Activated naive CD4-positive, alpha-beta T cell treated with anti-CD3 and anti-CD28 coated beads, Interleukin-2, amount 50 U/mL, for 16 hours (primary cell): ENCODE measurements at places on chromosomes 7 and 10.
A peak's percentile ranks its signal among the peaks of the same experiment; 100 is the strongest.

GRCh38 chr10:23439452-23439960 lies 631 bp downstream of the OTUD1 start:
- DNase-seq: no peak

DNA sequence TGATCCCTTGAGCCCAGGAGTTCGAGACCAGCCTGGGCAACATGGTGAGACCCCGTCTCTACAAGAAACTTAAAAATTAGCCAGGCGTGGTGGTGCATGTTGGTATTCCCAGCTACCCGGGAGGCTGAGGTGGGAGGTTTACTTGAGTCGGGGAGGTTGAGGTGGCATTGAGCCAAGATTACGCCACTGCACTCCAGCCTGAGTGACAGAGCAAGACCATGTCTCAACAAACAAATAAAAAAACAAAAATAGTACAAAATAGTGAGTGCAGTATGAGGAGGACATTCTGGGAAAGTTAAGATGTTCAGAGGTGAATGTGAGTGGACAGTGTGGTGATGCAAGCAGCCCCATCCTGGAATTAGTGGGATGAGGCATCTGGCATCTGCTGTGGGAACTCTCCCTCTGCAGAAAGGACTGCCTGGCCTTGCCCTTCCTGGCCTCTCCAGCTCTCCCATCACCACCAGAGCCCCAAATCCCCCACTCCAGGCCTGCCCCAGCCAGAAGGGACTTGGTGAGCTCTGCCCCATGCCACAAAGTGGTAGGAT lies 96.6 kb upstream of the PARD3 start:
- DNase-seq: no peak

DNA sequence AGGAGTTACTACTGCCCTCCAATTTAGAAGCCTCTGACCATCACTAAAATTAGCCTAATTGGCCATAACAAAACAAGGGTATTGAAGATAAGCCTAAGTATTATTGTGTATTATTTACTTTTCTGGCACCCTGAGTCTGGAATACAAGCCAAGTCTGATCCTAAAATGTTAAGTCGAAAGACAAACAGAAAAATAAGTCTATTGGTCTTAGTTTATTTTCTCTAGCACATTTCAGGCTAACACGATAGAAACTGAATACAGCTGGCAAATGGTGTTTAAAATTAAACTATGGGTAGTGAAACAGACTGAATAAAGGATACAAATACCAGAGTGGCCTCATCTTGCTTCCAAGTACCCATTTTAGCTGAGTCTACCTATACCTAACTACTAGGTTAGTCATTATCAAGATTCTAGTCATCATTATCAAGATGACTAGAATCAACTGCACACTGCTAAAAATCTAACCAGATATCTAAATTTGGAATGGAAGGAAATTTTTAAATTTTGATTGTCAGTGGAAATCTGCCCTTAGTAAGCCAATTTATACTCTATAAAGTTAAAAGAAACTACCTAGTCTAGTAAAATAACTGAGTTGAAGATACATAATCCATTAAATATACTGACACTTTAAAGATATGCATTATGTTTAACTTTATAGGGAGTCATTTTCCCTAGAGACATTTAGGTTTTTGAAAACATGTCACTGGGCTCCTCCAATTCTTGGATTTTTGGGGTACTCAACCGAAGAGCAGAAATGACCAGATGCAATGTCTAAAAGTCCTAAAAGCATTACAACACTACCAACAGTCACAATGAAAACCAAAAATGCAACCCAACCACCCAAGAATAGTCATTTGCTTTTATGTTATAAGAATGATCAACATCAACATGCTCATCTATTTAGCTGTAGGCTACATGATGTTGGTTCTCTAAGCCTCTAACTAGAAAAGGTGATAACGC lies 80.9 kb downstream of the NT5C2 start:
- no peak for DNase-seq

DNA sequence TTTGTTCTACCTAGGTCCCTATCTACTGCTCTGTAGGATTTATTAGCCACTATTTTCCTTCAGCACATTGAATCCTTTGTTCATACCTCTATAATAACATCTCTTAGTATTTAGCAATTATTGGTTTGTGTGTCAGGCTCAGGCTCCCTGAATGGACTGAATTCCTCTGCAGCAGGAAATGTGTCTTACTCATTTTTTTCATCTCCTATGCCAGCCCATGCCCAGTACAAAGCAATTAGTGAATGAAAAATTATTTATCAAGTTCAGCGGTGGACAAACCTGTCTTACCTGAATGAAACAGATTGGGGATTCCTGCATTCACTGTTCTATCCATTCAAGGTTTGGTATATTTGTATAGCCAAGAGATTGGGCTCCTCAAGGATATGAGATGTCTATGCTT lies 53.7 kb downstream of the C1GALT1 start:
- no peak for DNase-seq

DNA sequence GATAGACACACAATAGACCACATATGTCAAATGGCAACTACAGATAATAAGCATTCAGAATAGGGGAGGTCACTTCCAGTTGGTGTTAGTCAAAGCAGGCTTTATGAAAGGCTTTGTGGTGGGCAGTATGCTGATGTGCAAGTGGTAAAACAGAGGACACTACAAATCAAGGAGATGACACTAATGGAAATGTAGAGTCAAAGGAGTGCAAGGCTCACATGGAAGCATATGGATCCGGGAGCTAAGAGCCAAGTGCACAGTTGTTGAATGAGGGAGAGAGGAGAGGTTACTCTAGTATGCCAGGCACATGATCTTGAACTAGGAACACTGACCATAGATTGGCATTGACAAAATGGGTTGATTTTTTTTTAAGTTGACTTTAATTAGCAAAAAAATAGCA lies 62.7 kb downstream of the GRM3 start:
- DNase-seq: no peak

DNA sequence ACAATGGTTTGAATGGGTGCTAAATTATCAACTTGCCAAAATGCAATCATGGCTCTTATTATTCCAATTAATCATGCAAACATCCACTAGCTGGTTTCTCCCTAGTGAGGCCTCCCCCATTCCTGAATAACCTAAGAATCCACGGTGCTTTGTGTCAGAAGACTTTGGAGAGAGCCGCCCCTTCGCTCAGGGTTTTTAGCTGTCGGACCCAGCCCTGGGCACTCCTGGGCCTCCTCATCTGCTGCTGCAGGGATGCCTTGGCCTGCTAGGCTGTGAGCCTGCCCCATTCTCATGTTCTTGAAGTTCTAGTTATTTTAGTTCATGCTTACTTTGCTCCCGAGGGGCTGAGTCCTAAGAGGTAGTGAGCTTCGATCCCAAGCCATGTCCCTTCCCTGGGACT lies 34.1 kb upstream of the SFRP5 start:
- DNase-seq: no peak

GRCh38 chr7:41925946-41926345 lies 223.1 kb upstream of the INHBA start:
- no peak for DNase-seq

DNA sequence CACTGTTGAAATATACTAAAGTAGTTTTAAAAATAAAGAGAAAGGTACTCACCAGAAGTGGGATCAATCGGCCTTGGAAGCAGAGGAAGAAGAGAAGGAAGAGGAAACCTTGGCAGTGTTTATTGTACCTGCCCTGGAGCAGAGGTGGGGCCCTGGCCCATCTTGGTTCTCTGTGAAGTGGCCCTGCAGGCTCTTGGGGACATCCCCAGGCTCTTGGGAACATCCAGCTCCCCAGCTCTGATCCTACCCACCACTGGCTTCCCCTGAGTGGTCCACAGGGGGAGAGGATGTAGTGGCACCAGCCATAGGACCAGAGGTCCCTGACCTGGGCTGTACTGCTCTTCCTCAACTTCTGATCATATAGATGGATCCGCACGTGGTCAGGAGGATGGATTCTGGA lies 22.3 kb upstream of the RET start:
- DNase-seq: no peak

DNA sequence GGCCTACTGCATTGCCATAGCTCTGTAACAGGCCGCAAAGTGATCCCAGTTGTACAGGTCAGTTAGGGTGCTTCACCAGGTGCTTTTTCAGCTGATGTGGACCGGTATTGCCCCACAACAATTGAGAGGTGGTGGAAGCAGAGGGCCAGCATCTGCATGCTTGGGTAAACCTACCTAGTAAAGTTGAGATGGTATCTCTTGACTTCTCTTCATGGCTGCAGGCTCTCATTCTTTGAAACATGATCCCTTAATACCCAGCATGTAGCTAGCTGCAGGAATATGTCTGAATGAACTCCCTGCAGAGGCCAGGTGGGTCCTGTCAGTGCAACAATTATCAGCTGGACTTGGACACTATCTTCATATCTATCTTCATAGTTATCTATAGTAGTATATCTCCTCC lies 60.7 kb upstream of the CCDC6 start:
- no peak for DNase-seq

DNA sequence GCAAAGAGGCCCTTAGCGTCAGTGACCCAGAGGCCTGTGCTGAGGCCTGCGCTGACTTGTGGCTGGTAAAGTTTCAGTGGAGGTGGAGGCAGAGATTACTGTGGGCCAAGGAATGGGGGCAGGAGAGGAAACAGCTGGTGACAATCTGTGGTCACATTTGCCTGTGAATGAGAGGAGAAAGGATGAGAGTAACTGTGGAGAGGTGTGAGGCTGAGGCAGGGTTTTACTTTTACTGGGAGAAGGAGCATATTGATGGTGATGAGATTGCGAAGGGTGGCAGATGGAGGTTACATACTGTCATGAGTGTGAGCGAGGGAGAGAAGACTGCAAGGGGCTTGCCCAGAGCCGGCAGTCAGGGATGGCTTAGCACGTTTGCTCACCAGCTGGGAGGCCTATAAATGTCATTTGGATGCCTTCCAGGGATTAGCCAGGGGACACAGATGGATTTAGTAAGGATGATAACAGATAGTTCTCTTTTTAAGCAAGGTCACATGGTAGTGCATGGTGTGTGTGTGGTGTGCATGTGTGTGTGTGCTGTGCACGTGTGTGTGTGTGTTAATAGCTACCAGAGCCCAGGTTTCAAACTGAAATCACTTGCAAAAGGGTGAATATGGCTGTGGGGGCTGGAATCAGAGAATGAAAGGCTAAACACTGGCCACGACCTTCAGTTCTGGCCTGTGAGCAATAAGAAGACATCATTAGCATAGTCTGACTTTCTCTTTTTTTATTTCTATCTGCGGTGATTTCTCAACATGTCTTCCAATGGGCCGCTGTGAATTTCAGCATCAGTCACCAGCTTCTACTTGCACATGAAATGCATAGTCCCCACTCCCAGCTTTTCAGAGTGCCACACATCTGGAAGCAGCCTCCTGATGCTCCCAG lies 291.5 kb upstream of the ZNF32 start:
- no peak for DNase-seq

DNA sequence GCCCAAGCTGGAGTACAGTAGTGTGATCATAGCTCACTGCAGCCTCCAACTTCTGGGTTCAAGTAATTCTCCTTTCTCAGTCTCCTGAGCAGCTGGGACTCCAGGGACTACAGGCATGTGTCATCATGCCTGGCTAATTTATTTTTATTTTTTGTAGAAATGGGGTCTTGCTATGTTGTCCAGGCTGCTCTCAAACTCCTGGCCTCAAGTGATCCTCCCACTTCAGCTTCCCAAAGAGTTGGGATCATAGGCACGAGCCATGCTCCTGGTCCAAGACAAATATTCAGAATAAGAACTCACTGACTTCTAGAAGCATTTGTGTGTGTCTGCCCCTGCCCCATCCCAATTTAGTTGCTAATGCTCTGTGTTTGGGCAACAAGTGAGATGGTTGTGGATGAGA lies 151.8 kb downstream of the ITGA8 start:
- DNase-seq: no peak

- no peak for DNase-seq
Observed at GRCh38 chr7:25949736-25950487, 202.1 kb upstream of the NFE2L3 start.

GRCh38 chr7:156095908-156096539 lies 283.8 kb upstream of the SHH start:
- no peak for DNase-seq

DNA sequence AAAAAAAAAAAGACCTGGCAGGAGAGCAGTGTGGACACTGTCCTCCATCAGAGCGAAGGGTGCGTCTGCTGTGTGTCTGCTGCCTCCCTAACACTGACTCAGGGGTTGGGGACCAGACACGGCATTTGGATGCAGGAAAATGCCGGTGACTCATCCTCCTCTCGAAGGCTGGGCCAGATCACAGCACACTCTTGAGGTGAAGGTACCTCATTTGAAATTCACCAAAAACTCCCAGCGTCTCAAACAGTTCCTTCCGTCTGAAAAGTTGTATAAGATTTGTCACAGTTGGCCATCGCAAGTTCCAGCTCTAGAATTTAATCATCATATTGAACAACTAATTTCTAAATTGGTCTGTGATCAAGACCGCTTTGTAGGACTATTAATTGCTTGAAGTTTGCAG lies 118.1 kb upstream of the LYZL2 start:
- DNase-seq: no peak

DNA sequence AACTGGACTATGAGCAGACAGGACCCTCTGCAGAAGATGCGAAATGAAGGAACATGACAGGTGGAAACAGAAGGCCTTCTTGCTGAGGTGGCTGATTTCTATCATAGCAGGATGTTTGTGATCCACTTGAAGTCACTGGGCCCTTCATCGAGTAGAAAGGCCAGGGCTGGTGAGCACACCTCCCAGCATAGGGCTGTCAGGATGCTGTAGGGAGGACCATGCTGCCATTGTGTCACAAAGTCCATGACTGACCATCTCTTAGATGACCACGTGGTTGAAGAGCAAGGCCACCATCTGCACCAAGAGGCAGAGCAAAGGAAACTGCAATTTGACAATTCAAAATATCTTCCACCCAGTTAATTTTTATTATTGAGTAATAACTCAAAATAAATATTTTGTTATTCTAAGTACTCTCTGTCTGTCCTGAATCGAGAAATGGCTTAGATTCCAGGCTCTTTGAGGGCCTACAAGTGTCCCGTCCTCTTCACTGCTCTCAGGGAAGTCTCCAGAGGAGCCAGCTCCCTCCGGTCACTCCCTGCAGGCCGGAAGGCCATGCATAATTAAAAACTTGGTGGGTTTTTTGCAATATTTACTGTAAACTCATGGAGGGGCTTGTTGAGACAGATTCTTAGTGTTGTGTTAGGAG lies 249.3 kb upstream of the ZMIZ1 start:
- DNase-seq: no peak

DNA sequence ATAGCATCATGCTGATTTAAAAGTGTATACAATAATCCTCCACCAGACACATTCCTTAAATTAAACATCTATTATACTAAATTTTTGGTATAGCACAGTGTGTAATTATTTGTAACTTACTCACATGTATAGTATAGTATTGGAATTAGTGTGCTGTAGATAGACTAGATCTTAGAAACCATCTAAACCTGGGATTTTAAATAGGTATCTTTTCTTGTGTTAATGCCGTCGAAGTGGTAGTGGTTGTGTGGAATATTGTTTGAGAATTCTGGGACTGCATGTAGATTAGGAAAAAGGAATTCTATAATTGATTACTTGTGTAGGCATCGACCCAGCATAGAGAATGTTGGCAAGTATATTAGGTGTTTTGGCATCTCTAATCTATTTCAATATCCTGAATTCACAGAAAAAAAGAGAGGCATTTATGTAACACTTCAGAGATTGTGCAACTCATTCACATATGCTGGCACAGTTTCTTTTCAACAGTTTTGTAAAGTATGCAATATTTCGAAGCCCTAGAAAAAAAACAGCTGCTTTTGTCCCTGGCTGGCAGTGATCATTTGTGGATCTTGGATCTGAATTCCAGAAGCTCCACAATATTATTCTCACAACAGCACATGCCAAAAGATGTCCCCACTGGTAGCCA lies 145.5 kb upstream of the AGR3 start:
- DNase-seq: no peak

- DNase-seq: peak; percentile 42
Observed at GRCh38 chr7:14691597-14692203, 210.9 kb downstream of the DGKB start.
